ENCODE measurements at places on chromosomes 5 and 9.

GRCh38 chr5:90899014-90899604 lies 340.5 kb downstream of the ADGRV1 start:
- no peak for DNase-seq

- DNase-seq, result no peak
Measured at GRCh38 chr5:131541762-131542161, 93.3 kb downstream of the RAPGEF6 start.

- DNase-seq, result no peak
Measured at GRCh38 chr5:67203701-67204074, 7.1 kb upstream of the CD180 start.

GRCh38 chr9:124218438-124218982 lies 39.2 kb upstream of the NEK6 start:
- DNase-seq, result peak; percentile 72

DNA sequence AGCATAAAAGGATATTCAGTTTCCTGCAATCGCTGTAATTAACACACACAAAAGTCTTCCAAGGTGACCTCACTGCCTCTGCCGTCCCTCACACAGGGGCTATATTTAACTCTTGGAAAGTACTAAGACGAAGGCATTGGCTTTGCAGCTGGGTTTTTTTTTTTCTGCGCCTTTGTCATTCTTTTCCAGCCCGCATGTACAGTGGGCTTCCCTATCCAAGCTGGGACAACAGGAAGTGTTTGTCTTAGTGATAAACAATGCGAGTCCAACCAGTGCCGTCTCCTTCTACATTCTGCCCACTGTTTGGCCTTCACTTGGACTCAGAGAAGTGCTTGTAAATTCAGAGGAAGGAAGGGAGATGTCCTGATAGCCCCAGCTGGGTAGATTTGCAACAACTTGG lies 17.6 kb downstream of the AFAP1L1 start:
- DNase-seq, result no peak

- DNase-seq, result peak; percentile 6
Measured at GRCh38 chr9:77827104-77827784, 179.1 kb upstream of the GNA14 start.

DNA sequence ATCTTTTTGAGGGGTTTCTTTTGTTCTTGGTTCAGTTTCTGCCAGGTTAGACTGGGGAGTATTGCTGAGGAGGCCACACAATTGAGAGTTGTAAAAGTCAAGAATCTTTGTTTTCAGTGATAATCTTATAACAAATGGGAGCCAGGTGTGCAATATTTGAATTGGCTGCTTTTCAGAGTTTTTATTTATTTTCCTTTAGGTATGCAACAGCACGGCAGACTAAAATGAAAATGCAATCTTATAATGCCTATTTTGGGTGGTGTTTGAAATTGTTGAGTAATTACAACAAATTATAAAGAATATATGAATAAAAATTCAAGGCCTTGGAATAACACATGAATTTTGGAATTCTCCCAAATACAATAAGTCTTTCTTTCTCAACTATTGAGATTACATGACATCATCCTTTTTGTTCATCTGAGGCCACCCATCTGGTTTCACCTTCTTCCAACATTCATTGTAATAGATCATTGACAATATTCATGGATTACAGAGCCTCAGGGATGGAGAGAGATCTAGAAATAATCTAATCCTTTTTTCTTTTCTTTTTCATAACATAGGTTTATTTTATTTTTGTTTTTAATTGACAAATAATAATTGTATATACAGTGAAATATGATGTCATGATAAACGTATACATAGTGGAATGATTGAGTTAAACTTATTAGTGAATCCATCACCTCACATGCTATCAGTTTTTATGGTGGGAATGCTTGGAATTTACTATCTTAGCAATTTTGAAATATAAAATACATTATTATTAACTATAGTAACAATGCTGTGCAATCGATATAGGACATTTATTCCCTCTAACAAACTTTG lies 1061.0 kb downstream of the NR2F1-AS1 start:
- no peak for DNase-seq

- DNase-seq, result no peak
Measured at GRCh38 chr5:66903709-66904108, 292.9 kb downstream of the CD180 start.

GRCh38 chr5:93017849-93018248 lies 563.2 kb downstream of the NR2F1-AS1 start:
- no peak for DNase-seq

DNA sequence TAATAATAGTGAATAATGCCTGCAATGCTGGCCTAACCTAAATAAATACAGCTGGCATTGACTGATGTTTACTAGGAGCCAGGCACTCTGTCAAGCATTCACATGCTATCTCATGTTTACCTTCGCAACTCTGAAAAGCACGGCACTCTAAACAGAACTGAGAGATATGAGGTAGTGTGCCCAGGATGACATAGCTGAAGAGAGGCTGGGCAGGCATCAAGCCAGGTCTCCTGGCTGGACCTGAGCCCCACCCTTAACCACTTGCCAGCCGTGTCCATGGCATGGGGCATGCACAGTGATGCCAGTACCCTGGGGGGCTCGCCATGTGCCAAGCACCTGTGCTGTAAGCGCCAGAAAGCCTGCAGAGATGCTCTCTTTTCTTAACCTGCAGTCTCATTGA lies 119.4 kb upstream of the MVB12B start:
- no peak for DNase-seq

GRCh38 chr9:71119746-71120145 lies 1.7 kb downstream of the TRPM3 start:
- DNase-seq, result no peak

Data from GM12892 (cell line).